Parietal lobe (tissue), 2 donors: ENCODE measurements at places on chromosomes 2 and 18. TPM values are rescaled to one million over a fixed set of nuclear protein-coding genes. Genes with fewer than 3 reads are reported as not detected.

PSTPIP2 gene
- 1.6 TPM for total RNA-seq

UPP2 gene
- total RNA-seq: 3.1 TPM

CAPN14 gene
- total RNA-seq: 4.1 TPM

ASIC4 gene
- 4.1 TPM for total RNA-seq

EFR3B gene
- 69.5 TPM for total RNA-seq
